ENCODE measurements at places on chromosomes 13 and 19.
A peak's percentile ranks its signal among the peaks of the same experiment; 100 is the strongest.

GRCh38 chr13:113777311-113778260, 18.6 kb downstream of the TMEM255B start:
- no peak for DNase-seq

DNA sequence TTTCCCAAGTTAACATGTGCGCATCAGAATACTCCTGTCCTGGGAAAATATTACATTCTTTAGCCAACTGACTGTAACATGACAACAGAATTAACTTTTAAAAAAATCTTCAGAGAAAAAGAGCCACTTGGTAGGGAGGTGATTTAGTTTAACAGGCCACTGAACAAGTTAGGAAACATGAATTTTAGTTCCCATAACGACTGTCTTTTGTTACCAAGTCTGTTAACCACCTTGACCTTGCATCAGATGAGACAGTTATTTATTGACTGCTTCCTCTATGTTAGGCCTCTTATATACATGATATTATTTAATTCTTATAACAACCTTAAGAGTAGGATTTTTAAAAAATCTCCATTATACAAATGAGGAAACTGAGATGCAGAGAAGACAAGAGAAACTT, 268.6 kb downstream of the NDFIP2 start:
- DNase-seq: no peak

- DNase-seq: no peak
Observed at GRCh38 chr13:21124852-21125251, 51.5 kb downstream of the SKA3 start.

- no peak for DNase-seq
Observed at GRCh38 chr13:35957996-35958395, 173.2 kb downstream of the DCLK1 start.

- no peak for DNase-seq
Observed at GRCh38 chr19:45200568-45200967, 22.0 kb downstream of the BLOC1S3 start.

GRCh38 chr13:112720814-112721197, 31.0 kb downstream of the ATP11A start:
- DNase-seq: no peak

DNA sequence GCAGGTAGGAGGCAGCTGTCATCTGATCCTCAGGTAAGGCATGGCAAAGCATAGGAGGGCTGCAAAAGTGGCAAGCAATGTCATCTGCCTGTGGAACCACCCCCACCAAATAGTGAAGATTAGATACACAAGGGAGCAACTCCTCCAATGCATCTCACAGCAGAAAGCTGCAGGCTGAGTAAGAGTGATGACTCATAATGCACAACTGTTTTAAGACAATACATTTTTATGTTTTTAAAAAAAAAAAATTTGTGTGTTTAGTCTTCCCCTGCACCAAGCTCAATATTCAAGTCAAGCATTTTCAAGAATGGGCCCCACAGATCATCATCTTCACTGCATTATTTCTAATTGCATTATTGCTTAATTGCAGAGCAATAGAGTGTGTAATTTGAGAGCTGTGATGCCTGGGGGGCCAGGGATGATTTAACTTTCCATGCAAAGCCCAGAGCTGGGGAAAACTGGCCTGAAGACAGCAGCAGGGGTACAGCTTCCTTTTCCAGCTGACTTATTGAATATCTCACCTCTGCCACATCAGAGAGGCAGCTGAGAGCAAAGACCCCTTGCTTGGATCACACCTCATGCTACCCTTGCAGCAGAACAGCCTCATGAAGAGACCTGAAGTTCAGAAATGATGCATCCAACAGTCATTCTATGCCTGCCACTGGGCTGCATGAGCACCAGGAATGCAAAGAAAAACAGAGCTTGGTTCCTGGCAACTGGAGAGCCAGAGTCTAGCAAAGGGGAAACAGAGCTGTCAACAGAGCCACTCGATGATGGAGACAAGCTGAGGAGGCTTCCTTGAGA, 22.7 kb upstream of the POP4 start:
- no peak for DNase-seq

- no peak for DNase-seq
Observed at GRCh38 chr13:30256713-30257467, 50.5 kb downstream of the KATNAL1 start.

DNA sequence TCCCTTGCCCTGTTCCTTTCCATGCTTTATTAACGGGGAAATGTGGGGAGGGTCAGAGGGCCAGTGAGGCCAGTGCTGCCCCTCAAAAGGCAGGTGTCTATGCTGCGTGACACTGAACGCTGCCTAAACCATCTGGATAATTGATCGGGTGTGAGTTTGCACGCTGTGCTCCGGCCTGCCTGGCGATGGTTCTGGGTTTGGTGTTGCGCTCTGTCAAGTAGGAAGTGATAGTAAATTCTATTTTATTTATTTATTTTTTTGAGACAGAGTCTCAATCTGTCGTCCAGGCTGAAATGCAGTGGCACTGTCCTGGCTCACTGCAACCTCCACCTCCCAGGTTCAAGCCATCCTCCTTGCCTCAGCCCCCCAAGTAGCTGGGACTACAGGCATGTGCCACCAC, 86.5 kb downstream of the ATP11A start:
- no peak for DNase-seq

GRCh38 chr19:38649305-38650171, 2.1 kb downstream of the ACTN4 start:
- no peak for DNase-seq

GRCh38 chr19:16470541-16470910, 1.2 kb downstream of the EPS15L1 start:
- DNase-seq: no peak

- no peak for DNase-seq
Observed at GRCh38 chr13:44573790-44574465, 2.2 kb downstream of the TSC22D1 start.

DNA sequence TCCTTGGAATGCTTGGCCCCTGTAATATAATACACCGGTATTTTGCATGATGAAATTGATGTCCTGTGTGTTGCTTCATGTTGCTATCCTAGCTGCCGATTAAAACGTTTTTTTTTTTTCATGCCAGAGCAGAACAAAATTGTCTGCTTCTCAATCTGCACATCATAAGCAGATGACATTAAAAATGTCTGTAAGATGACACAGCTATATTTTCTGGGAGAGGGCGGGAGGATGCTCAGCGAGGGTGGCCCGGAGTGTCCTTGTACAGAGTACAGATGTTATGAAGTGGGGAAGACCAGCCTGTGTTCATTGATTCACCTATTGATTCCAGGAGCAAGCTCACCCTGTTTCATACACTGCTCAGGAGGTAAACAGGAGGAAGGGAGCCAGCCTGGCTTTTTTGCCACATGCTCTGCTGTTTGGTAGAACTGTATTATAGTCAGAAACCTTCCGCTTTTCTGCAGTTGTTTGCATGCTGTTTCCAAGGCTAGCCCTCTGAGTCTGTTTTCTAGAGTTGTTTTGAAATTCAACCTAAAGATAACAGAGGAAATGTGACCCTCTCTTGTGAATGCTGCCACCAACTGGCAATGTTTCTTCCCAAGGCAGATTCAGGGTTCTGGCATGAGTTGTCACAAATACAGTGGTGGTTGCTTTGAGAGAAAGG, 4.7 kb upstream of the IRS2 start:
- no peak for DNase-seq

GRCh38 chr19:4456843-4457653, 546 bp downstream of the UBXN6 start:
- peak; percentile 41 for DNase-seq

DNA sequence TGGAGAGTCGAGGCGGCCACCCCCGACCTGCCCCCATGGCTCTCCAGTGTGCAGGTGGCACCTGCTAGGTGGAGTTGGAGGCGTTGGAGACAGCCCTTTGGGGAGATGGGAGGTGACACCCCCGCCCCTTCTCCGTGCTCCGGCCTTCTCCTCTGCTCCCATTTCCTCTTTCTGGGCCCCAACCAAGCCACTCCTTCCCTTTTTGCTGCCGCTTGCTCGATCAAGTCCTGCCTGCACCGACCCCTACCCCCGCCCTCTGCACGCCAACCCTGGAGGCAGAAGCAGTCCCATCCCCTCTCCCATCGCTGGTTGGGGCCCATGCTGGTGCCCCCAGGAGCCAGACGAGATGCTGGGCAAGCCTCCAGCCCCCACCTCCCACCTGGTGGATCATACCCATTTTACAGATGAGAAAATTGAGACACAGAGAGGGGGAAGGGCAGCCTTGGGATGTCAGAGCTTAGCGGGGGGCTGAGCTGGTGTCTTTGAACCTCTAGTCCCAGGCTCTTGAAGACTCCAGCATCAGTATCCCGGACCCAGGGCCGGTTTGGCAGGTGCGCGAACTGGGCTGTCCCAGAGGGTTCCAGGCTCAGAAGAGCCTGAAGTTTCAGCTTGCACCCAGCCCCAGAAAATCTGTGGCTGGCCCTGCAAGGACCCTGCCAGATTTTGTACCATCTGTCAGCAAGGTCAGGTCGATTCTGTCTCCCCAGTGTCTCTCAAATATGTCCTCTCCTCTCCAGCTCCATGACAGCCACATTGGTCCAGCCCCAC, 10.3 kb downstream of the GNA15 start:
- no peak for DNase-seq

- peak; percentile 28 for DNase-seq
Observed at GRCh38 chr13:74068471-74068870, 65.7 kb downstream of the KLF12 start.

DNA sequence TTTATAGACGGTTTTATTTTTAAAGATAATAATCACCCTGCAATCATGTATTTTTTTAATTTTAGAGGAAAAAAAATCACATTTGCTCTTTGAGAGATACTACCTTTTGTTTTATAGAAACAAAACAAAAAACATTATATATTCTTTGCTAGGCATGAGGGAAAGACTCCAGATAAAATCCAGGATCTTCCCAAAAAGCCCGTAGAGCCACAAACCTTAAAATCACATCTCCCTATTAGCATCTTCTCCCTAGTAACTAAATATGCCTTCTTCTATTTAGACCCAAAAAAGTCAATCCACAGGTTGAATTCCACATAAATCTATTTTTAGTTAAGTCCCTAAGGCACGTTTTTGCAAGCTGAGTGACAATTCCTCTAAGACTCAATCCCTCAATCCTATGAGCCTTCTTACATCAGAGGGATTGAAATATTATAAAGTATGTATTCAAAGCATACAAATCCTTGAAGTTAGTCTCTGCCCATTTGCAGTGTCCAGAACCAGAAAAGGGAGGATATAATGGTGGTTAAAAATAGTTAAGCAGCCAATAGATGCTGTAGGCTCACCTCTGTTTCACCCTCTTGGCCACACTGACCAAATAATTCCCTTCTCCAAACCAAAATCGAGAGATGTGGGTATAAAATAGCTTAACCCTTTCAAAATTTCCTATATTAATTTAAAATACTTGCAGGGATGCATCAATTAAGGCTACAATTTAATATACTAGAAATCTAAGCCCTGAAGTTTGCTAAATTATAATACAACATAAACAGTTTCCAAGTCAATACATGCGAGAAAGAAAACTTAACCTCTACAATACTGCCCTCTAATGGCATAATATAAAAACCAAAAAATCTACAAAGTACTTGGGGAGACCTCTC, 64.0 kb downstream of the SERP2 start:
- no peak for DNase-seq

DNA sequence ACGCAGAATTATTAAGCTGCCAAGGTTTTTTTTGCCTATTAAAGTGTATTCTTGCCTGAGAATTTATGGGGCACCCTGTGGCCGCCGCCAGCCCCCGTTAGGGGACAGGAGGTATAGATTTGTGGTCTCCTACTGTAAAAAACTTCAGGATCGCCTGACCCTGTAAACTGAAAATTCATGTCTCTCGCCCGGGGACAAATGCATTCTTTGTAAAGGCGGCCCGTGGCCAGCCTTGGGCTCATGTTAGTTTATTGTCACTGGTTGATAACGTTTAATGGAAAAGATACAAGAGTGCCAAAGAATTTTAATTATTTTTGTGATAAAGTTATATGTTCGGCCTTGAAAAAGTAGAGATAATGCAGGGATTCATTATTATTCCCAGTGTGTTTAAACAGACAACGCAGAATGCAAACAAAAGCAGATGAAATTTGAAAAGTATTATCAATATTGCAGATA, 141.7 kb downstream of the URI1 start:
- DNase-seq: no peak

DNA sequence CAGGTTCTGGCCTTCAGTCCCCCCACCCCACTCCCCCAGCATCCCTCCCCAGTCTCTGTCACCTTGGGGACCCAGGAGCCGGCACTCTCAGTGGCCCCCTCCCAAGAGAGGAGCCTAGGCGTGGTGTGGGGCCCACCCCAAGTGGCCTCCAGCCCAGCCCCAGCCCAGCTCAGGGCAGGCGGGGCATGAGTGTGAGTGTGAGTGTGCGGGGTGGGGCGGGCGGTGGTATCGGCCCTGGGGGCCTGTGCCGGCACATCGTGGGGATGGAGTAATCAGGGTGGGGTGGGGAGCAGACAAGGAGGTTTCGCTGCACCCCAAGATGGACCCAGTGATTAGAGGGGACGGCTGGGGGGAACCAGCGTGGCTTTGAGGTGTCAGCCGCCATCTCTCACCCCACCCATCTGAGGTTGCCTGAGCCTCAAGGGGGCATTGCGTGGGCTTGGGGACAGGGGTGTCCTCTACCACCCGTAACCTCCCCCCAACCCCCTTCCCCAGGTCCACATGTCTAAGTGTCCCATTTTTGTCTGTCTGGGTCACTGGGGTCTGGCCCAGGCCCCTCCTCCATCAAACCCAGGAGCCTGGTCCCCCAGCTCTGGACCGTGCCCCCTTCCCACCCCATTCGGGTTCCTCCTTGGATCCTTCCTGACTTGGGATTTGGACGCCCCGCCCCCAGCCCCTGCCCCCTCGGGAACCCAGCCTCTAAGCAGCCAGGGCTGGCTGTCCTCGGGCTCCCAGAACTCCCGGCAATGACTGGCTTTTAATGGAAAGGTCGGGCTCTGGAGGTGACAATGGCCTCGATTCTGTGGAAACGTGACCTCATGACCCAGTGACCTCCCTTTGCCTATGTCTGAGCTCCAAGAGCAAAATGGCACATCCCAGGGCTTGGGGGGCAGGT, 6.9 kb upstream of the SULT2B1 start:
- no peak for DNase-seq

- no peak for DNase-seq
Observed at GRCh38 chr13:111658145-111659100, 338.0 kb downstream of the TEX29 start.

DNA sequence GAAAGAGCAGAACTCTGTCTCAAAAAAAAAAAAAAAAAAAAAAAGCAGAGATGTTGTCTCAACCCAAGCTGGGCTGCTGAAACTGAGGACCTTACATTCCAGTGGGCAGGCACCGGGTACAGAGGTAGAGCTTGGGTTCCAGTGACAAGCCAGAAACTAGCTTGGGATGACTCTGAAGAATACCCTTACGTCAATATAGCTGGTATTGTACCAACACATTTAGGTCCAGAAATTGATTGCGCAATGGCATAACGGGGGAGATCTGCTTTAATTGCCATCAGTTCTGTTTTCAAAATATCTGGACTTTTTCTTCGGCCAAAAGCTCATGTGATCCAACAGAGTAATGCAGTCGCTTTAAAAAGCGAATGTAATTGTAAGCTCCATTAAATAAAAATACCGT, 103.1 kb upstream of the UBL3 start:
- DNase-seq: no peak

- peak; percentile 23 for DNase-seq
Observed at GRCh38 chr13:45700971-45701900, 884 bp upstream of the CBY2 start.

DNA sequence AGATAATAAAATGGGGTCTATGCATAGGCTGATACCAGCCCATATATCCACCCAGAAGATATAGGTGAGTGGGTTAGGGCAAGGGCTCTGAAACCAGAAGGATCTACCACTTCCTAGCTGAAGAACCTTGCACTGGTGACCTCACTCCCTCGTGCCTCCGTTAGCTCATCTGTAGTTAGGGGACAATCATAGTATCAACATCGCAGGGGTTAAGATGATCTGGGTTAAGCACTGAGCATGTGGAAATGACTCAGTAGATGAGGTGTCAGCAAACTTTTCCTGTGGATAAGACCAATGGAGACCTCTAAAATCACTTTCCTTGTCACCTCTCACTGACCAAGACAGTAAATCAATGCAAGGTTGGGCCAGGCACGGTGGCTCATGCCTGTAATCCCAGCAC, 30.5 kb downstream of the TNFSF14 start:
- no peak for DNase-seq
